Activated CD4-positive, alpha-beta T cell treated with anti-CD3 and anti-CD28 coated beads, Interleukin-2, Interleukin-6, amounts not matched to agents 100 ng/mL and 50 ng/mL, durations not matched to agents 16 hours and 8 hours (primary cell): ENCODE measurements at places on chromosomes 3 and 15.

DNA sequence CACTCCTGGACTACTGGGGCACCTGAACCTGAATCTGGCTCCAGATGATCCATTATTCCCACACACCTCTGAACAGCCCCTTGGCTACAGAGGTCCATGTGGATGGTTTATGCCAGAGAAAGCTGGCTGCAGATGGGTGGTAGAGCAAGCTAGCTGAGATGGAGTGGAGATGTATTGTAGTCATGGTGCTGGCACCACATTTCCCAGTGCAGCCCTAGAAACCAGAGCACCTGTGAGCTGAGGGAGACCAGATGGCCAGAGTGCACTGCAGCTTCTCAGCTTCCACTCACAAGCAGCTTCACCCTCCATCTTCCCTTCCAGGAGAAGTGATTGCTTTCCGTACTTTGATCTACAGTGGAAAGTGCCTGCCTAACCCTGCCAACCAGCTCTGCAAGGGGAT, 29.9 kb downstream of the RBP1 start:
- DNase-seq, result no peak

GRCh38 chr3:14471016-14471415, 68.6 kb downstream of the SLC6A6 start:
- no peak for DNase-seq

GRCh38 chr3:45582430-45582829, 12.1 kb upstream of the LIMD1 start:
- no peak for DNase-seq

DNA sequence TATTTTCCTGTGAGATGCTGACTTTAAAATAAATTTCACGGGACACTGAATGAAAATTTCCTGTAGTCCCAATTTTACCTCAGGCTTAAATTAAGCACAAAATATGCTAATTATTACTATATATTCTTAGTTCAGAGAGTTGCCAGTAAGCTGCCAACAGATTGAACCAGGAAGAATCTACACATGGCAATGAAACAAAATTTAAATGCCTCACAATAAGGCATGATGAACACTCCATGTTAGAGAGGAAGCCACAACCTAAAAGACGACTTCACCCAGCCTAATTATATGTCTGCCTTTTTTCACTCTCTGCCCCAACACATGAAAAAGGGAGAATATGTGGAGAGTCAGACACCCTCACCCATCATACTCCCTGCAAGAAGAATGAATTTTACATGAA, 39.7 kb downstream of the DNAAF4 start:
- DNase-seq, result no peak

- no peak for DNase-seq
Observed at GRCh38 chr3:171736556-171736955, 73.7 kb downstream of the PLD1 start.
